Posterior cingulate gyrus (tissue), 11 donors: ENCODE measurements at places on chromosomes 16 and 17.

DNA sequence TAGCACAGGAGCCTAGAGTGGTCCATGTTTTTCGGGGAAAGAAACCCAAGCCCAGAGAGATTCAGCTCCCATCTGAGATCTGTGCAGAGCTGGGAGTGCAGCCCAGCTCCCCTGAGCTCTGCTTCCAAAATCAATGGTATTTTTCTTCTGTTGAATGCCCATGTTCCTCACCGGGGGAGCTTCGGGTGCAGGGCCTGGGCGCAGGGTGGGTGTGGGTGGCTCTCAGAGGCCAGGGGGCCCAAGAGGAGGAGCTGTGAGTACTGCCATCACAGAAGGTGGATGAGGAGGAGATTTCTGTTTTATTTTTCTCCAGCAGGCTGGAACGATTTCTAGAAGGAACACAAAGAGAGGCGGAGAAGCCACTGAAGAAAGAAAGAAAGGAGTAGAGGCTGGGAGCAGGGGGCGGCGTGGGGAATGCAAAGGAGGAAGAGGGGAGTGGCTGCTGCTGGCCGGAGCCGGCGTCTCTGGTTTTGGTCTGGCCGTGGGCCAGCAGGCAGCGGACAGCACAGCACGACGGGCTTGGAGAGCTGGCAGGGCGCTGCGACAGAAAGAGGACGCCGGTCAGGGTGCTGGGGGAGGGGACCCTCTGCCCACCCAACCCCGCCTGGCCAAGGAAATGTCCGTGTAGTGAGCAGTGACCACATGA, 76.2 kb upstream of the KSR1 start:
- DNase-seq: peak; percentile 36

GRCh38 chr17:18186627-18186982, 3.0 kb downstream of the ALKBH5 start:
- no peak for DNase-seq

GRCh38 chr17:44331249-44331760, 6.7 kb upstream of the SLC25A39 start:
- DNase-seq: peak; percentile 65

DNA sequence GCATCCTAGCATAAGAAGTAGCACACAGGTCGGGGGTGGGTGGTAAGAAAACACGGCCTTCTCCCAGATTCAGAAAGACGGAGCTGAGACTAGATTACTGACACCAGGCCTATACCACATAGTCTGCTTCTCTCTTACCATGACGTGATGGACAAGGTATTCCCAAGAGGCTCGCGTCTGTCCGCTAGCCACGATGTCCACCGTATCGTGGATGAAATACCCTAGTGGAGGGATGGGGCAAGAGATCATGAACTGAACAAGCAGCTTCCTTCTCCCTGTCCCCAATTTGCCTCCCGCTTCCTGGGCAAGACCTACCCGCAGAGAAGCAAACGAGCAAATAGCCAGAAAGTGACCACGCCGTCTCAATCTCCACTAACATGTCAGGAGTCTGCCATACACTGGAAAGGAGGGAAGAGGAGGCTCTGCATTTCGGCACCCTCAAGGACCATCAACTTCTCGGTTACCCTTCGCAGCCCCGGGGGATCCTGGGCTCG, 820 bp downstream of the TLCD1 start:
- DNase-seq: no peak

DNA sequence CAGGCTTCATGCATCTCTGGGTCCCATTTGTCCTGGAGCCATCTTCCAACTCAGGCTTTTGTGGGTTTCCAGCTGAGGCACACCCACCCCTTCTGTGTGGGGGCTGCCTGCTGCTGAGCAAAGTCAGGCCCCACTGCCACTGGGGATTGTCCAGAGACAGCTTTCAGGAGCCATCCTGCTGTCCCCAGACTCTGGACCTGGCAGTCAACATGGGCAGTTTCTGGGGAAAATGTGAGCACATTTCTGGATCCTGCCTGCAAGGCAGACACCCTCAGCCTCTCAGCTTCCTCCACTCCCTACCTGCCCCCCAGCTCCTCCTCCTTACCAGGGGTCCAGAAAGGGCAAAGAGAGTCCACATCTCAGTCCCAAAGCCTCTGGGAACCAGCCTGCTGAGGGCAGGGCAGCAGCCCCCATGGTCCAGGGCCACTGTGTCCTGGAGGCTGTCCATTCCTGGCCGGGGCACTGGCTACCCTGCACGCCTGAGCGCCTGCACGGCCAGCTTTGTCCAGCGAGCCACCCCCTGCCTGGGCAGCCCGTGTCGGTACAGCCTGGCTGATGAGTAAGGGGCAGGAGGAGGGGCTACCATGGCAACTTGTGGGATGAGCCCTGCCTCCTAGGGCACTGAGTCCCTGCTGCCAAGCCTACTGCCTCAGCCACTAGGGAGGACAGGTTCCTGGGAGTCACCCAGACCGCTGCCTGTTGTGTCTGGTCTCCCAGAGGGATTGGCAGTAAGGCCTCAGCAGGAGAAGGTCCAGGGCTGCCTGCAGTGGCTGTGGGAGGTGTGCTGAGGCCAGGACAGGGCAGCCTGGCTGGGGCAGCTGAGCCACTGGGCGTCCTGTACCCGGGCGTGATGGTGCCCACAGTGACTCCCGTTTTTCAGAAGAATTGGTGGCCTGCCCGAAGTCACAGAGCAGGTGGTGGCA, at the start of gene SLC47A2:
Gene SLC47A2 (minus strand): TSS at position 477 of the 923 bp plus-strand sequence. CDS start 29 bp downstream, at position 448.
- no peak for DNase-seq

- DNase-seq: peak; percentile 67
These were observed 57.7 kb upstream of the RBFOX3 start for GRCh38 chr17:79668344-79669250.
